ENCODE measurements at places on chromosomes 5 and 9. TPM values are rescaled to one million over a fixed set of nuclear protein-coding genes. Genes with fewer than 3 reads are reported as not detected.

The C9orf153 gene
- 0.38 TPM for total RNA-seq

GRCh38 chr5:169012450-169012849 is 288.5 kb downstream of the SLIT3 start:
- no peaks in the 10 kb centered on the region for H3K36me3 ChIP-seq
- H3K27ac ChIP-seq: no peak overlapping the region
- DNase-seq: no peak
- H3K27me3 ChIP-seq: peaks cover 13% of the 10 kb centered on the region

- DNase-seq: no peak
- H3K4me1 ChIP-seq: no peaks in the 10 kb centered on the region
- no peak overlapping the region for H3K27ac ChIP-seq
- H3K4me3 ChIP-seq: no peak overlapping the region
- H3K27me3 ChIP-seq: peaks cover 44% of the 10 kb centered on the region
Observed at GRCh38 chr9:89171693-89172092, 6.9 kb downstream of the SHC3 start.

The FGF10 gene
- total RNA-seq: not detected

The LPAR1 gene
- not detected for total RNA-seq

DNA sequence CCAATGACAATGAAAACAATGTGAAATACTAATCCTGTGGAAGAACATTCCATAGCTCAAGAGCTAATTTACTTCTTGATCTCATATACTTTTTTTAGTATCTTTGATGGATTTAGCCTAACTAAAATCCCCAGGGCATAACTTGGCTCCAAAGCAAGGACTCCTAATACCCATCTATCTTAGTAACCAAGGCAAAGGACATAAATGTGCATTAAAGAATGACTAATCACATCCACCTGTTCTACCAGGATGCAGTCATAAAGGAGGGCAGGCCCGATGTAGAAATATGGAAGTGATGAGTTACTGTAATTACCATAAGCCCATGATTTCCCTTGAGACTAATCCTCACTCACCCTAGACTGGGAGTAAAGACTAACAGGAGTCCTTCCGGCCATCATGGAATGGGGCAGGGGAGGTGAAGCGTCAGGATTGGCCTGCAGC is 56.9 kb downstream of the KIF24 start:
- DNase-seq: no peak
- H3K36me3 ChIP-seq: peaks cover 9% of the 10 kb centered on the region
- H3K27me3 ChIP-seq: no peaks in the 10 kb centered on the region
- H3K4me1 ChIP-seq: no peaks in the 10 kb centered on the region

GRCh38 chr9:1581926-1582325 is 433.2 kb upstream of the SMARCA2 start:
- no peak overlapping the region for H3K4me3 ChIP-seq
- no peaks in the 10 kb centered on the region for H3K36me3 ChIP-seq
- no peaks in the 10 kb centered on the region for H3K4me1 ChIP-seq
- no peak overlapping the region for H3K27ac ChIP-seq
- no peaks in the 10 kb centered on the region for H3K27me3 ChIP-seq

The TMOD1 gene
- total RNA-seq: 1.5 TPM

- DNase-seq: no peak
- no peak overlapping the region for H3K4me3 ChIP-seq
- no peak overlapping the region for H3K27ac ChIP-seq
- peaks cover 37% of the 10 kb centered on the region for H3K4me1 ChIP-seq
- peaks cover 45% of the 10 kb centered on the region for H3K36me3 ChIP-seq
Observed at GRCh38 chr9:124855944-124856765, 2.9 kb downstream of the WDR38 start.

GRCh38 chr5:158200619-158201018 is 341.7 kb upstream of the CLINT1 start:
- H3K27ac ChIP-seq: no peak overlapping the region
- H3K4me1 ChIP-seq: no peaks in the 10 kb centered on the region
- no peaks in the 10 kb centered on the region for H3K27me3 ChIP-seq
- H3K4me3 ChIP-seq: no peak overlapping the region

- no peaks in the 10 kb centered on the region for H3K27me3 ChIP-seq
- peak overlapping the region; percentile 6 for H3K4me3 ChIP-seq
- no peak for DNase-seq
- peak overlapping the region; percentile 90 for H3K27ac ChIP-seq
- H3K36me3 ChIP-seq: peaks cover 28% of the 10 kb centered on the region
- H3K4me1 ChIP-seq: peaks cover 43% of the 10 kb centered on the region
Observed at GRCh38 chr5:6737043-6737941, 24.1 kb downstream of the TENT4A start.

DNA sequence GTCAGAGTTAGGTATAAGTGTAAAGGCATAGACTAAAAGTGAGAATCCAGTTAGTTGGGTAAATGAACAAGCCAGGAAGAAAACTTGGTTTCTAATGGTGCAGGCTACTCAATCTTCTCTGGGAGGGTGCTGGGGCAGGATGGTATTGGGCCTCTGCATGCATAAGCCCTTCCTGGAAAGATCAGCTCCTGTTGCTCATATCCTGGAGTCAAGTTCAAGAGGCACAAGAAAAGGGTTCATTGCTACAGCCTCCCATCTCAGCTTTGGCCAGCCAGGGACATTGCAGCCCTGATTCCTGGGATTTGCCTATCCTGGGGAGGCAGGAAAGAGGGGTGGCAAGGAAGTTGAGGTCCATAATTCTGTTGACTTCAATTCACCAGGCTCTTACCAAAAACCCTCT is 40.7 kb upstream of the ATP6V1G1 start:
- H3K4me1 ChIP-seq: no peaks in the 10 kb centered on the region
- no peak overlapping the region for H3K4me3 ChIP-seq
- H3K27me3 ChIP-seq: no peaks in the 10 kb centered on the region

DNA sequence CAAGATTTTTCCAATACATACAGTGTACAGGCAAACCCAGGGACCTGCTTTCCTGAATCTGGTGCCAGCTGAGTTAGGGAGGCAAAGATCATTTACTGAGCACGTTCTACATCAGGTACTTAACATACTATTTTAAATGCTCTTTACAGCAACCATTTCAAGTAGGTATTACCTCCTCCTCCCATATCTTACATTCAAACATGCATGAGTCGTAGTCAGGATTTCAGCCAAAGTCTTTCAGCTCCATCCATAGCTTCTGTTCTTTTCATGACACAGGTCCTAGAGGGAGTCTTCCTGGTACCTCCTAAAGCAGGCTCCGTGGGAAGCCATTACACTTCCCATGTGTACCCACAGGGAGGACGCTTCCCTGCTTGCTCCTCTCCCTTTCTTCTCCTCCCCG is 11.7 kb downstream of the KCNV2 start:
- no peaks in the 10 kb centered on the region for H3K27me3 ChIP-seq
- no peak overlapping the region for H3K27ac ChIP-seq
- no peak for DNase-seq
- H3K36me3 ChIP-seq: peaks cover 10% of the 10 kb centered on the region

- H3K36me3 ChIP-seq: no peaks in the 10 kb centered on the region
- peaks cover 10% of the 10 kb centered on the region for H3K27me3 ChIP-seq
- H3K27ac ChIP-seq: no peak overlapping the region
Observed at GRCh38 chr9:124248960-124249359, 8.8 kb upstream of the NEK6 start.

The SLC46A2 gene
- not detected for total RNA-seq

- H3K27ac ChIP-seq: peak within 1 kb of the TSS; percentile 58
- H3K4me3 ChIP-seq: no peak within 1 kb of the TSS
- H3K36me3 ChIP-seq: peaks cover 23% of the 10 kb centered on the region
- peaks cover 33% of the 10 kb centered on the region for H3K4me1 ChIP-seq
- peak; percentile 57 for DNase-seq
Observed at GRCh38 chr9:34651876-34652601, at the start of gene IL11RA. TSS of gene IL11RA (plus strand) at chr9:34652185. CDS start at chr9:34655218, 3,033 bp downstream.

- no peaks in the 10 kb centered on the region for H3K27me3 ChIP-seq
- H3K4me1 ChIP-seq: no peaks in the 10 kb centered on the region
- DNase-seq: no peak
- no peak overlapping the region for H3K27ac ChIP-seq
Observed at GRCh38 chr9:89877051-89878002, 272.5 kb downstream of the GADD45G start.

The ACTL7B gene
- not detected for total RNA-seq

The TSSK1B gene
- total RNA-seq: not detected

GRCh38 chr9:37004424-37004935 is 29.6 kb downstream of the PAX5 start:
- H3K4me1 ChIP-seq: no peaks in the 10 kb centered on the region
- DNase-seq: no peak
- H3K4me3 ChIP-seq: no peak overlapping the region
- H3K27ac ChIP-seq: no peak overlapping the region
- no peaks in the 10 kb centered on the region for H3K36me3 ChIP-seq

- no peaks in the 10 kb centered on the region for H3K4me1 ChIP-seq
- no peak overlapping the region for H3K4me3 ChIP-seq
- DNase-seq: no peak
- no peak overlapping the region for H3K27ac ChIP-seq
- no peaks in the 10 kb centered on the region for H3K36me3 ChIP-seq
Observed at GRCh38 chr5:53552561-53552960, 7.9 kb upstream of the NDUFS4 start.

DNA sequence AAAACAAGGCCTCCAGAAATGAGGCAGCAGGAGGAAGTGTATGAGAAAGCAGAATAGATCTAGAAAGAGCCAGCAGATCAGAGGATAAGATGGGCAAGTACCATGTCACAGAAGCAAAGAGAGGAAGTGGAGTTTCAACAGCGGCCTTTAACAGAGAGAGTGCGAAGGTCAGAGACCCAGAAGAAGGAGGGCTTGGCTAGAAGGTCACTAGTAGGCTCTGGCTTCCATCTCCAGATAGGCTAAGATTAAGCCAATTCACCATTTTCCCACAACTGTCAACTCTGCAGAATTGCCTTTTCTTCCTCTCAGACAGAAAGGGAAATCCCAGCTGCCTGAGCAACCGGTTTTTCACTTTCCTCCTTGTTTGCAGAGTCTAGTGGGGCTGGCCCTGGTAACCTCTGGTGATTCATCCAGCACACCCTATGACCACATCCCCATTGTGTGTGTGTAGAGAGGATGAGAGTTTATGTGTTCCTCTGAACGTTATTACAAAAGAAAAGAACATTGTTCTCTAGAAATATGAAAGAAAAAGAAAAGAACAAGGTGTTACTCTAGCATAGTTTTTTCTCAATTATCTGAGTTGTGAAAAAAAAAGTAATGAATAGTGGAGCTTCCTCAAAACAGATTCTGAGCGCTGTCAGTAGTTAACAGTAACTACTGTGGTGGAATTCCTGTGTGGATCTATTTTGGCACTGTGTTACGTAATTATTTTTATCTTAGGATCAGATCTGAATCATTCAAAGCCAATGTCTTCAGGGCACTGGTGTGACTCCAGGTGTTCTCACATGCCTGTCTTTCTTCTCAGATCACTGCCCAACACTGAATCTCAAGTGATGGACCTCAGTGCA is 220.4 kb downstream of the ARRDC3 start:
- no peaks in the 10 kb centered on the region for H3K27me3 ChIP-seq
- peak overlapping the region; percentile 65 for H3K27ac ChIP-seq
- peak; percentile 73 for DNase-seq
- peaks cover 24% of the 10 kb centered on the region for H3K4me1 ChIP-seq
- H3K36me3 ChIP-seq: no peaks in the 10 kb centered on the region

DNA sequence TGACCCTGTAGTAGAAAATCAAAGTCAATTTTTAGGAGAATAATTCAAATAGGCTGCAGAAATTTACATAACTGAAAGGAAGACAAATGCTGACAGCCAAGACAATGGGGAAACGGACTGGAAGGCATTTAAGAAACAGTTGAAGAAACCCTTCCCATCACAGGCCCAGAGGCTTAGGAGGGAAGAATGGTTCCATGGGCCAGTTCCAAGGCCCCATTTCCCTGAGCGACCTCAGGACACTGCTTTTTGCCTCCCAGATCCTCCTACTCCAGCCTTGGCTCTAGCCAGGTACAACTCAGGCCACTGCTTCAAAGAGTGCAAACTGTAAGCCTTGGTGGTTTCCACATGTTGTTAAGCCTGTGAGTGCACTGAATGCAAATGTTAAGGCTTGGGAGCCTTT is 184.1 kb upstream of the SGCD start:
- no peak overlapping the region for H3K4me3 ChIP-seq
- no peak overlapping the region for H3K27ac ChIP-seq
- no peaks in the 10 kb centered on the region for H3K36me3 ChIP-seq
- no peaks in the 10 kb centered on the region for H3K4me1 ChIP-seq

The CCDC171 gene
- 1.9 TPM for total RNA-seq

DNA sequence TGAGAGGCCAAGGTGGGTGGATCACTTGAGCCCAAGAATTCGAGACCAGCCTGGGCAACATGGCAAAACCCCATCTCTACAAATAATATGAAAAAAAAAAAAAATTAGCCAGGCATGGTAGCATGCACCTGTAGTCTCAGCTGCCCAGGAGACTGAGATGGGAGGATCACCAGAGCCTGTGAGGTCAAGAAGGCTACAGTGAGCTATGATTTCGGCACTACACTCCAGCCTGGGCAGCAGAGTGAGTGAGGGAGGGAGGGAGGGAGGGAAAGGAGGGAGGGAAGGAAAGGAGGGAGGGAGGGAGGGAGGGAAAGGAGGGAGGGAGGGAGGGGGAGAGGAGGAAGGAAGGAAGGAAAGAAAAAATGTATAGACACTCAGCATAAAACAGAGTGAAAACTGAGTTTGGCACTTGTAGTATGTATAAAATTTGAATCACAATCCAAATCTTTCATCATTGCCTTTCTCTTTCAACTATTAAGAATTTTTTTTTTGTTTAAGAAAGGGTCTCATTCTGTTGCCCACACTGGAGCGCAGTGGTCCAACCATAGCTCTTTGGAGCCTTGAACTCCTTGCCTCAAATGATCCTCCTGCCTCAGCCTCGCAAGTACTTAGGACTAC is 27.8 kb downstream of the SERINC5 start:
- H3K4me1 ChIP-seq: peaks cover 68% of the 10 kb centered on the region
- no peak overlapping the region for H3K4me3 ChIP-seq
- no peaks in the 10 kb centered on the region for H3K27me3 ChIP-seq
- peaks cover 11% of the 10 kb centered on the region for H3K36me3 ChIP-seq

GRCh38 chr9:98575379-98576346 is 133.1 kb downstream of the GABBR2 start:
- peaks cover 14% of the 10 kb centered on the region for H3K4me1 ChIP-seq
- peak; percentile 49 for DNase-seq
- no peaks in the 10 kb centered on the region for H3K36me3 ChIP-seq
- peak overlapping the region; percentile 15 for H3K4me3 ChIP-seq
- peak overlapping the region; percentile 68 for H3K27ac ChIP-seq

The ALDH1B1 gene
- 31.8 TPM for total RNA-seq

The PDCD1LG2 gene
- not detected for total RNA-seq

The PRXL2C gene
- total RNA-seq: 4.2 TPM

The MARCHF3 gene
- 5.7 TPM for total RNA-seq

The CCL28 gene
- 13.4 TPM for total RNA-seq

The LMX1B gene
- not detected for total RNA-seq

DNA sequence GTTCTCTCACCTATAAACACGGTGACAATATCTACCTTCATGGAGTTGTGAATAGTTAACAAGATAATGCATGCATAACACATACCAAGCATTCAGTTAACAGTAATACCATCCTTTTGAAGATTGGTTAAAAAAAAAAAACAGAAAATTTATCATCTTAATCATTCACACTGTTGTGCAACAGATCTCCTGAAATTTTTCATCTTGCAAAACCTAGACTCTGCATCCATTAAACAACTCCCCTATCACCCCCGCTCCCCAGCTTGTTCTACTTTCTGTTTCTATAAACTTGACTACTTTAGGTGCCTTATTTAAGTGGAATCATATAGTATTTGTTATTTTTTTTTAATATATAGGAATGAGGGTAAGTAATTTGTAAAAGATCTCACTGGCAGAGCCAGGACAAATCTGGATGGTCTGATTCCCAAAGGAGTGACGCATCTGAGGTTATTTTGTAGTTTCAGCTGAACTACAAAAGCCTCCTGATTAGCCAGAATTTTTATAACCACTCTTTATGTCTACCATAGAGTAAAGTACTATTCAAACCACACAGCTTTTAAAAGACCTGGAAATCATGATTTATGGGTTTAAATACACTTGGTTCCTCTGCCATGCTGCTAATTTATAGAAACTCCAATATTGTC is 93.0 kb downstream of the FANCC start:
- DNase-seq: no peak
- no peaks in the 10 kb centered on the region for H3K27me3 ChIP-seq
- H3K36me3 ChIP-seq: peaks cover 11% of the 10 kb centered on the region
- no peak overlapping the region for H3K27ac ChIP-seq
- no peak overlapping the region for H3K4me3 ChIP-seq
